ENCODE measurements at places on chromosomes 2 and 18.

- DNase-seq, result no peak
Observed at GRCh38 chr2:118549503-118549902, 297.9 kb downstream of the EN1 start.

- no peak for DNase-seq
Observed at GRCh38 chr2:226759768-226760167, 39.9 kb downstream of the IRS1 start.

GRCh38 chr2:26612034-26612433 lies 29.1 kb downstream of the CIB4 start:
- DNase-seq, result no peak

GRCh38 chr18:5144629-5145028 lies 52.4 kb downstream of the AKAIN1 start:
- DNase-seq, result no peak

GRCh38 chr18:80022613-80023012 lies 11.6 kb upstream of the RBFA start:
- no peak for DNase-seq

GRCh38 chr2:12321886-12322285 lies 394.9 kb upstream of the TRIB2 start:
- no peak for DNase-seq

GRCh38 chr2:205660521-205661124 lies 21.7 kb upstream of the NRP2 start:
- DNase-seq, result peak; percentile 20

DNA sequence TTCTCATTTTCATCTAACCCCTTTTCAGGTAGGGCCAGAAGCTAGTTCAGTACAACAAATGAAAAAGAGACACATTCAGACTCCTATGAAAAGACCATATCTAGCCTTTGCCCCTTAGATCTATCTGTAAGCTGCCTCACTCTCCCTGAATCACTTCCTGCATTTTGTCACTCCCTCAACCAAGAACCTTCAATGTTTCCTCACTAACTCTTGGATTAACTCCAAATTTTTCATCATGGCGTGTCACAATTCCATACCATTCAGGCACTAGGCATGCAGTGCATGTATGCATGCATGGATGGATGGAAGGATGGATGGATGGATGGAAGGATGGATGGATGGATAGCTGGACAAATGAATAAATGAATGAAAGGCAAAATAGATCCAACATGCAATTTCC lies 356.9 kb downstream of the TNS1 start:
- no peak for DNase-seq

GRCh38 chr2:107684421-107684820 lies 142.3 kb upstream of the RGPD4 start:
- no peak for DNase-seq
